HS-27A (cell line): ENCODE measurements at places on chromosomes 3 and 15.

DNA sequence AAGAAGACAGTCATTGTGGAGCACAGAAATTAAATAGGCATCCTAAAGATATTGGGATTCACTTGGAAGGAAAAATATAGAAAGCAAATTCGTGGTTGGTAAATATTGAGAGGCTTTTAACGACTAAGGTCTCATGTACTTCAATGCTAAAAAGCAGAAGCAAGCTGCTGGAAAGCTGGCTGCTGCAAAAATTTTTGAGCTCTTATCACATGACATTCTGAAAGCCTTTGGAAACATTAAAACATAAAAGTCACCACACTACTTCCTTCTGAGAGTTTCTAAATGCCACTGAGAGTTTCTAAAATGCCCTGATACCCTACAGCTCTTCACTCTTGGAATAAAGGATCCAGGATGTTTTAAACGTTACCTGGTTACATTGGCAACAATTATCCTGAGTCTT is 39.0 kb upstream of the CBLB start:
- DNase-seq: no peak

DNA sequence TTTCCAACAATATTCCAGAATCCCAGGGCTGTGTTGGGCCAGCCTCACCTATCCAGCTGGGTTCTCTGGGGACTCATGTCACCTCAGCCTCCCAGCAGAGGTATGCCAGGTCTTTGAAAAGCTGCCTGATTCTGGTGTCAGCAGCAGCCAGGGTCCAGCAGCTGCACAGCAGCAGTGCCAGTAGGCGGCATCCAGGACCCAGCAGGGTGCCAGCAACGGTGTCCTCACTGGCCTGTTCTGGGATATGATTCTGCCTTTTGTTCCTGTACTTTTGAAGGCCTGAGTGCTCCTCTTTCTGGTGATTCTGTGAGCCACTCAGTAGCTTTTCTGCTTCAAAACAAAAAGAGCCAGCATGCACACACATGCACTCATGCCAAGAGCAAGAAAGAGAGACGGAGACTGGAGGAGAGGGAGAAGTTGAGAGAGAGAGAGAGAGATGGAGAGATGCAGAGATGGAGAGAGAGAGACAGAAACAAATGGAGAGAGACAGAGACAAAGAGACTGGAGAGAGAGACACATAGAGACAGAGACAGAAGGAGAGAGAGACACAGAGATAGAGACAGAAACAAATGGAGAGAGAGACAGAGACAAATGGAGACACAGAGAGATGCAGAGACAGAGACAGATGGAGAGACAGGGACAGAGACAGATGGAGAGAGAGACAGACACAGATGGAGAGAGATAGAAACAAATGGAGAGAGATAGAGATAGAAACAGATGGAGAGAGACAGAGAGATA is 205.7 kb downstream of the UACA start:
- no peak for DNase-seq

DNA sequence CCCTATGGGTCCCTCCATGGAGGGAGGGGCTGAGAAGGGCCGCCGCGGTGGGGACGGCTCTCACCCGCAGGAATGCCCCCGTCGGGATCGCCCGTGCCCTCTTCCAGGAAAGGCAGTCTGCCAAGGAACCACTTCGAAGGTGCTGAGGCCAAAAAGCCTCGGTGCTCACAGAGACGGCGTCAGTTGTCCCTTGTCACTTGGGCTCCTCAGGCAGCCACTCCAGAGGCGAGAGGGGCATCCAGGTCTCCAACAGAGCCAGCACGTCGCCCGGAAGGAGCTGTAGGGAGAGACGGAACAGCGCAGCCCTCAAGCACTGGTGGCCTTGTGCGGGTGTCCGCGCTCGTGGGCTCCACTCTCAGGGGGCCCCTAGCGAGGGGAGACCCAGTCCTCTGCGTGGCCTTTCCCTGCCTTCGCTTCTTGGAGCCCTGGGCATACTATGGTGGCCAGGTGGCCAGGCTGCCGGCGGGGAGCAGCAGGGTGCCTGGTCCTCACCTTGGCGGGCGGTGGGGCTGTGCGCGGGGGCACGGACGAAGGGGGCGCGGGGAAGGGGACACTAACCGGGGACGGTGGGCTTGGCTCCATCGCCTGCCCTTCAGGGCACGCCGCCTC is 994 bp downstream of the MESP1 start:
- no peak for DNase-seq

DNA sequence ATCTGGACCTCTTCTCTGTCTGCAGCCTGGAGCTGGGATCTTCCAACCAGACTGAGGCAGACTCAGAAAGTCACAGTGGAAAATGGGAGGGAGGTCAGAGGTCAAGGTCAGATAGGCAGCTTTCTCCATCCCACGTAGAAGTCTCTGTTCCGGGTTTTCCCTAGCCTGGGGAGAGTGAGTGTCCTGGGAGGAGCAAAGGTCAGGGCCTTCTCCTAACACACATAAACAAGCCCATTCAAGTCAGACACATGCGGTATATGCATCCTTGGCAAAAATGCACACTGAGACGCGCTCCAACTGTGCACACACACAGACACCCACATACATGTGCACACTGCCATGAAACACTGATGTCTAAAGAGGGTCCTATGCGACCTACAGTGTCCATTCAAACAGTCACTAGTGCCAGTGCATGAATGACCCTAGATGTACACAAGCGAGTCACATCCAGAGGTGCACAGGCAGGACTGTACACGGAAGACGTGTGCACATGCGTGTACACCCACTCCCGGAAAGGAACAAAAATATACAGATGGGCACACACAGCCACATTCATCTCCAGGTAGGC is 681 bp downstream of the TWF2 start:
- DNase-seq: no peak

- no peak for DNase-seq
These were observed 116.1 kb downstream of the IMPG2 start for GRCh38 chr3:101204246-101204645.

GRCh38 chr3:168803536-168803935 is 707.8 kb upstream of the GOLIM4 start:
- DNase-seq: no peak

DNA sequence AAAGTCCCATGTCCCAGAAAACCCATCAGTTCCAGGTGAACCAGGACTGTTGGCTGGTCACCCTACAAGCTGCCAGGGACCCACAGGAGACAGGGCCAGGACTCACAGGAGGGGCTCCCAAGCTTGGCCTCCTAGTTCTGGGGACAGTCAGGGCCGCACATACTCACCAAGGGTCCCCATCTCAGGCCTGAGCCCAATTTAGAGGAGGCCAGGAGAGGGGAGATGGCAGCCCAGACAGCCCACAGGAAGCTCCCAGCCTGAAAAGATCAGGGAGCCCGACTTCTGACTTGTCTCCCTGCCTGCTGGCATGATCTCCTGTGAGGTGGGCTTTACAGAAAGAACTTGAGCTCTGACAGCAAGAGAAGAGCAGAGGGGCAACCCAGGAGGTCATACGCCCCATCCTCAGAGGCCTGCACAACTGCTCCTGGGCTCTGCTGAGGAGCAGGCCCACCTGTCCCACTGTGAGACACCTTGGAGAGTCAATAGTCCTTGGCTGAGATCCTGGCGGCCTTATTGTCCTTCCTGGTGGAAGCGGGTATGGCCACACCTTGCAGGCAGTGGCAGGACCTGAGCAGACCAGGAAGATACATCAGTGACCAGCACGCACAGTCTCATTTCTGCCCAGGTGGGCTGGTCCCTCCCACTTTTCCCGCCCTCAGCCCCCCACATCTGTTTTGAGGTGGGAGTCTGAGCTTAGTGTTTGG is 2.5 kb upstream of the ISLR start:
- no peak for DNase-seq

DNA sequence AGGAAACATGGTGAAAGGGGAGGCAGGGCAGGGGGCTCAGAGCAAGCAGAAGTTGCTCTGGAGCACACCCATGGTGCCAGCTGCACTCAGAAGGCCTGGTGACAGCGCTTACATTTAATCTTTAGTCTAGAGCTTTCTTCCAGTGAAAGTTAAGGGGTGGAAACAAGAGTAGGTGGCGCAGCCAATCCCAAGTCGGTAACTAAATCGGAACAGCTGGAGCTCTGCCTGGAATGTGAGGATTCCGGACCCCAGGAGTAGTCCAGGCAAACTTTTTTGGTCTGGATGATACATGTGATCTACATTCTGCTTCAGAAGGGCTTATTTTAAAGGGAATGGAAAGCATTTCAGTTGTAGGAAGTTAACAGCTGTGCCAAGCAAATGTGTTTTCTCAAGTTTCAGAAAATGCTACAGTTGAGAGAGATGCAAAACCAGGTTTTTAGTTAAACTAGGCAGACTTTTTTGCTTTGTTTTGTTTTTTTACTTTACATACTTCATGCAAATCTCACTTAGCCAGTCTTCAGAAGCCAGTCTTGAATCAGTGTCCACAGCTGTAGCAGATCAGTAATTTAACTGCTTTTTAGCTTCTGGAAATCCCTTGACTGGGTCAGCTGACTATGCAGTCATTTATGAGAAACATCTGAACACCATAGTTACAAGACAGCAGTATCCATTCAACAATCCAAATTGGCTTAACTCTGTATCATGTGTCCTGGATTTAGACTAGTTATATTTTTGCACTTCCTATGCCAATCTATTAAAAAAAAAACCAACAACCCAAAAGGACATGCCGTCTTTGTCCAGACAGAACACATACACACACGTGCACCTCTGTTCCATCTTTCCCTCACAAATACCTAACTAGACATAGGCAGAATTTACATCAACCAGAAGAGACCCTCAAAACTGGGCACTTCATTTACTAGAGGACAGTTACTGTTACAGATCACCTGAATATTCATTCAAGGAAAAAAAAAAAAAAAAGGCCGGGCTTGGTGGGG is 33.2 kb downstream of the ZNF106 start:
- peak; percentile 59 for DNase-seq

DNA sequence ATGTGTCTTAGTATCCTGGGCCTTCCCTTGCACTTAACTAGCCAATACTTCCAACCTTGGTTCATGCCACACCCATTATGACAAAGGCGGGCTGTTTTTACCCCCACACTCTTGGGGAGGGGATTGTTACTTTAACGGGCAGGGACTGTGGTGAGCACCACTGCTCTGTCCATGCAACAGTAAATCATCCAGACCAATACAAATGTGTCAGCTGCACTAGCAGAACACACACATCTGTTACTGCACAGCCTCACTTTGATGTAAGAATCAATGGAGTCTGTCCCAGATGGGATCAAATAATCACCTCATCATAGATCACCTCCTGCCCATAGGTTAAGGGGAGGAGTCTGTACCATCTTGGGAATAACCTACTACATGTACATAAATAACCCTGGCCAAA is 58.1 kb downstream of the NPAP1 start:
- DNase-seq: no peak

DNA sequence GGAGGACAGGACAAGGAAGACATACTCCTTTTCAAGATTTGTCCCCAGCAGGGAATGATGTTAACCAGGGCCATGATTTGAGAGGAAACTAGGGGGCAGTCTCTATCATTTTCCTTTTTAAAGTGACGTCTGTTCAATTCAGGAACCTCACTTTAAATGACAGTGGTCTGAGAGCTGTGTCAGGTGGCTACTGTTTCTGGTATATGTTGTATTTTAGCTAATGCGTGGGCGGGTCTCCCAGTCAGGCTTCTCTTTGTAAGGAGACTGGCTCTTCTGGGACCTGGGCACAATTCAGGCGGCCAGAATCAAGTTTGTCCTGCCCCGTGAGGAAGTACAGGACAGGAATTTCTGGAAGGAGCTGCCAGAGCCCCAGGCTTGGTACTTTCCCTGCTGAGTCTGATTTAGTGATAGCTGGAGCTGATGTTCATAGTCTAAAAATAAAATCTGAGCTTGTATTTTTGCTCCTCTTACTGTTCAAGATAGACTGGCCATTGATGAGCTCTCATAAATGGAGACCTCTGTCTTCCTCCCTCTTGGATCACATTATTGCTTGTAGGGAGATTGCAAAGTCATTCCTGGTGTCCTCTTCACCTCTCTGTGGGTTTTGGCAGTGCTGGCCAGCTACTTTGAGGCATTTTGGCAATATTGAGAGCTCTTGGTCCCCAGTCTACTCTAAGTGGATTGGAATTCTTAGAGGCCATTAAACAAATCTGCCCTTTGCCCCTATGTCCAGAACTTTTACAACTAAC is 25.6 kb downstream of the SQOR start:
- DNase-seq: no peak

DNA sequence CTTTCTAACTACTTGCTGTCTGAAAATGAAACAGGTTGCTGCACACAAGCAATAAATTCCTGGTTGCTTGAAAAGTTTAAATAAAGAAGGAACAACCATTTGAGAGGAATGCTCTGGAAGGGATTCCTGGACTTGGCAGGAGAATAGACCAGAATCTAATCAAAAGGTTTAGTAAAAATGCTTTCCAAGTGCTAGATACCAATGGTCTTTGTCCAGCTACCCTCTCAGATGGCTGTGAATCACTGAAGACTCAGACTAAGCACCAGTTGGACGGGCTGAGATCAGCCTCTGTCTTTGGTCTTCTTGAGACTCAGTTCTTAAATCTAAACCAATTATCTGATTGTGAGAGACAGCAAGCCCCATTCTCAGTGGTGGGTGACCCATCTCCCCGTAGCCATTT is 27.7 kb upstream of the LPP start:
- DNase-seq: no peak

DNA sequence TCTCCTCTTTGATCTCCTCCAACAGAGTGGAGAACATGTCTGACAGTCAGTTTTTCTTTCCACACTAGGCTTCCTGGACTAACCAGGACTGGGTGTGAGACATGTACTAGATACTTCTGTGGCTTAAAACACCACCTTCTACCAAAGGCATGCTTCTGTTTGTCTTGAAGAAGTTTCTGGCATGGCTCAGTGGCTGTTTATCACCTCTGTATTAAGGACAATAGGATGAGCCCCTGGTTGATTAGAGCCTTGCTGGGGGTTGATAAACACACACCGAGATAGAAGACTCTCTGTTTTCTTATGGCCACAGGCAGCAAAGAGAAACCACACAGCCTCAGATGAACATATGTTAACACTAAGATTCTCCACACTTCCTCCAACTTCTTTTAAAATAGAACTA is 40.5 kb downstream of the SV2B start:
- no peak for DNase-seq

- DNase-seq: no peak
These were observed 124.7 kb downstream of the MYRIP start for GRCh38 chr3:39933986-39934693.

DNA sequence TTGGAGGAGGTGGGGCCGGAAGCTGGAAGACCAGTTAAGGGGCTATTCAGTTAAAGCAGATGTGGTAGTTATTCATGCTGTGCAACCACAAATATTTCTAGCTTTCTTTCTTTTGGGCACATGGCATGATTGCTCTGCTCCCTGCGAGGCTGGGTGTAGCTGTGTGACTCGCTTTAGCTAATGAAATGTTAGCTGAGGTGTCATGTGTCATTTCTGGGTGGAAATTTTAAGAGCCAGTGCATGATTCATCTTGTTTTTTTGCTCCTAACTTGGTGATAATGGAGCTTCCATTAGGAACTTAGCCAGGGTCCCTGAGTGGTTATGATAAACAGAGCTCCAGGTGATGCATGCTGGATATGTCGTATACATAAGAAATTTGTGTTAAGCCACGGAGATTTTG is 300.6 kb downstream of the SATB1 start:
- DNase-seq: peak; percentile 89

- no peak for DNase-seq
These were observed 35.1 kb upstream of the SLC6A11 start for GRCh38 chr3:10780922-10781321.
